ENCODE measurements at places on chromosomes 12 and 14. TPM values are rescaled to one million over a fixed set of nuclear protein-coding genes. Genes with fewer than 3 reads are reported as not detected.

The CMTM5 gene
- not detected for polyA plus RNA-seq

GRCh38 chr12:128449146-128449894 is 182.3 kb downstream of the TMEM132C start:
- DNase-seq = peak; percentile 5

DNA sequence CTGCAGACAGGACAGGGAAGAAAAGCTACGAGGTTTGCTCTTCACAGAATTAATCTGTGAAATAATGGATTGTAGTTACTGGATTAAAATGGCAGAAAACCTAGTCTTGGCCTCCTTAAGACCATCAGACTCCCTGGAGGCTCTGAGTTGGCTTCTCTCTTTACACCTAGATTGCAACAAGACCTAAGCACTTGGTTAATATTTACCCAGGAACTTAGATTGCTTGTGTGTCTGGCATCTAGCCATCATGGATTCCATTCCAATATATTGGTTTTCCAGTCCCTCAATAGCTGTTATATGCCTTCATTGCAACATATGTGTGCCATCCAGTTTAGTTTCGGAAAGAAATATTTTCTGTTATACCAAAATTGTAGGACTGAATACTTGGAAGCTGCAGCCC is 1.9 kb upstream of the GTF2A1 start:
- DNase-seq = no peak

The COA8 gene
- polyA plus RNA-seq = 18.1 TPM

The ACSM4 gene
- polyA plus RNA-seq = not detected

The TCL1A gene
- not detected for polyA plus RNA-seq

DNA sequence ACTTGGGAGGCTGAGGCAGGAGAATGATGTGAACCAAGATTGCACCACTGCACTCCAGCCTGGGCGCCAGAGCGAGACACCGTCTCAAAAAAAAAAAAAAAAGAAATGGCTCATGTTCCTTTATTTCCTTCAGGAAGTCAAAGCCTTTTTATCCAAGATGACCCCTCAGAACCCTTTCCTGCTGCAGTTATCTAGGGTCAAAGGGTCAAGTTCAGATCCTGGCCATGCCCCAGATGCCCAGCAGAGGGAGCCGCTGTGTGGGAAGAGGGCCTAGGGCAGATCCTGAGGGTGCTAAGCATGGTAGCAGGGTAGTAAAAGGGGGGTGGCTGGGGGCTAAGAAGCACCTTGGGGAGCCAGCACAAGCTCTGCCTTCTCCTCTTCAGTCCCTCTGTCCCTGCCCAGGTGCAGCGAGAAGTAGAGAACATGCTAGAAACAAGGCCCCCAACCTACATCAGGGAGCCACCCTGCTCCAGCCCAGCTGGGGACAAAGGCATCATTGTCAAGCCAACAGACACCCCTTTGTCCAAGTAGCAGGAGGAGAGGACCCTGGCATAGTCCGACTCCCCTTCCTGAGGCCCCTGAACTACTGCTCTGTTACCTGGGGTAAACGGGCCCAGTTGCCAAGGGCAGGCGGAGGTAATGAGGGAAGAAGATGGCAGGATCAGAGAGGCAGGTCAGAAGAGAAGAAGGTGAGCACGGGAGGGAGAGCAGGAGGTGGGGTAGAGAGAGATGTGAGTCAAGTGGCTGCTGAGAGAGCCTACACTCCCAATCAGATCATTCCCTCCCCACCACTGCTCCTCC is 6.5 kb downstream of the NFE2 start:
- DNase-seq = no peak

DNA sequence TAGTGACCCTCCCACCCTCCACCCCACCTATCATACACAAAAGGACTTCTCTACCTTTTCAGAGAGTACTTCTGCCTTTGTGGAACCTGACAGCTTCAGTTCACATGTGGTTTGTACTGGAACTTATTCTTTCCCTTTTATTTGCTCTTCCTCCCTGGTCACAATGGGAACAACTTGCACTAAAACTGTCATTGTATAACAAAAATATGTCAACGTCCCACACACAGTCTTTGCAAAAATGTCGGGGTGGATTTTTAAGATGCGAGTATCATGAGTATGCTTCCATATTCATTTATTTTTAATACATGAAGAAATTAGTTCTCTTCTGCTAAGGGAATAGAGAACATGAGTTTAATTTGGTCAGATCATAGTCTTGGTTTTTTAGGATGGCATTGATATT is 45.6 kb upstream of the NELL2 start:
- DNase-seq = no peak

DNA sequence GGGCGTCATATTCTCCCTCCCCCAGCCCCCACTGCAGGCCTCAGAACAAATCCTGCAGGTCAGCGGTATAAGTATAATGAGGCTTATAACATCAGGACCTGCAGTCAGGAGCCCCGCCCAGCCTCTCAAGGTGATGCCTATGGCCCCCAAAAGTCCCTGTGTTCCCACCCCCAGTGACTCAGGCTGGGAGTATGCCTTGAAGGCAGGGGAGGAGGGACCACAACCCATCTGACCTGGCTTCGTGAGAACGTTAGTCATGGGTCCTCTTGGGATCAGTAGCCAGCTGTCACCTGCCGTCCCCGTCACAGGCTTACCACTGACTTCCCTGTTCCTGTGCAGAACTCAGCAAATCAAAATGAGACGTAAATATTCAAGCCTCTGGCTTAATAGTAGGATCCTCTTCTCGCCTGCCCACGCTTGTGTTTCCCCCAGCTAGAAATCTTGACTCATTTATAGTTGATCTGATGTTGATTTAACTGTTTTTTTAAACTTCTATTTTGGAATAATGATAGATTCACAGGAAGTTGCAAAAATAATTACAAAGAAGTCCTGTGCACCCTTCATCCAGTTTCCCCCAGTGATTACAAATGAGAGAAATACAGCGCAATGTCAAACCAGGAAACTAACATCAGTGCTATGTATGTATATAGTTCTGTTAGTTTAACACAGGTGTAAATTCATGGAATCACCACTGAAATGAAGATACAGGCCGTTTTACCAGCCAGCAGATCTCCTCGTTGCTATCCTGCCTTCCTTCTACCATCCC is 107.5 kb downstream of the ADGRD1 start:
- no peak for DNase-seq

DNA sequence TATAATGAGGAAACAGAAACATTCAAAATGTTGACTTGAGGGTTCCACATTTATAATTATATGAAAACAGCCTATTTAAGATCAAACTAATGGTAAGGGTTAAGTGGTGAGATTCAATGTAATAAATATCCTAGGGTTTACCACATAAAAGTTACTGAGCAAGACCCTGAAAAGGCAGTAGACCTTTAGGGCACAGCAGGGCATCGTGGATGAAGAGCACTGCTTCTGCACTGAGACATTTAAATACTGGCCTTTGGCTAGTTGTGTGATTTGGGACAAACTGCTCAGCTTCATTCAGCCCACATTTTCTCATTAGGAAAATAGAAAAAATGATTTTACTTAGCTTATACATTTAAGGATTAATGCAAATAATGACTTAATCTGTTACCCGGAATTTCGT is 42.0 kb downstream of the CNTN1 start:
- no peak for DNase-seq

The CLEC2A gene
- polyA plus RNA-seq = not detected

GRCh38 chr14:103871596-103872480 is 24.5 kb upstream of the PPP1R13B start:
- DNase-seq = no peak

GRCh38 chr12:1576410-1577241 is 17.8 kb downstream of the FBXL14 start:
- DNase-seq = no peak

The P2RX7 gene
- polyA plus RNA-seq = 0.26 TPM

DNA sequence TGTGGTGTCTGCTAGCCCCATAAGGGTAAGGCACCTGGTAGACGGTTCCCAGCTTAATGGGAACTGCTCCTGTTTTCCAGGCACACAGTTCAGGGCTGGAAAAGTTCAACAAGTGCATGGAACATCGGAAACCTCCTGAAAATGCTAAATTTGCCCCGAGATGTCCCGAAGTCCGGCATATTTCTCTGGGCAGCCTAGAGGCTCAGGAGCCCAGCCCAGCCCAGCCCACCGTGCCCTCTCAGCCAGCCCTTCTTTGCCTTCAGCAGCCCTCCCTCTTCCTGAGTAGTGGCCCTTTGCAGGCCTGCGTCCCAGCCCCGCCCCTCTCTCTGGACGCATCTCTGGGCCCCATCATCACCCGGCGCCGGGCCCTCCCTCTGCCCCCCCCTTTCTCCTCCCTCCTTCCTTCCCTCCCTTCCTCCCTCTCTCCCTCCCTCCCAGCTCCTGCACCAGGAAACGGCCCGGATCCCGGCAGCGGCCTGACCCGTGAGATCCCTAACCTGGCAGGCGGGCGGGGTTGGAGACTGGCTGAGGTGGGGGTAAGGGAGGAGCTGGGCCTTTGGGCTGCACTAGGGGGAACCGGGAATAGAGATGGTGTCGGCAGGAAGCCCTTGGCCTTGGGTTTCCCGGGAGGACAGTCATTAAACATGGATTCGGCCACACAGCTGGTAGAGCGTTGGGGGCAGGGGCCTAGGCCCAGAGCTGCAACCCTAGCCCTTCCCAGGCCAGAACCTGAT is at the start of gene BCL2L2:
Gene BCL2L2, plus strand, starts transcription at position 422 of the 734 bp plus-strand sequence. CDS start 935 bp downstream, outside the sequence.
- DNase-seq = peak; percentile 89

- peak; percentile 81 for DNase-seq
Measured at GRCh38 chr12:124938587-124938986, 24.1 kb upstream of the UBC start.

DNA sequence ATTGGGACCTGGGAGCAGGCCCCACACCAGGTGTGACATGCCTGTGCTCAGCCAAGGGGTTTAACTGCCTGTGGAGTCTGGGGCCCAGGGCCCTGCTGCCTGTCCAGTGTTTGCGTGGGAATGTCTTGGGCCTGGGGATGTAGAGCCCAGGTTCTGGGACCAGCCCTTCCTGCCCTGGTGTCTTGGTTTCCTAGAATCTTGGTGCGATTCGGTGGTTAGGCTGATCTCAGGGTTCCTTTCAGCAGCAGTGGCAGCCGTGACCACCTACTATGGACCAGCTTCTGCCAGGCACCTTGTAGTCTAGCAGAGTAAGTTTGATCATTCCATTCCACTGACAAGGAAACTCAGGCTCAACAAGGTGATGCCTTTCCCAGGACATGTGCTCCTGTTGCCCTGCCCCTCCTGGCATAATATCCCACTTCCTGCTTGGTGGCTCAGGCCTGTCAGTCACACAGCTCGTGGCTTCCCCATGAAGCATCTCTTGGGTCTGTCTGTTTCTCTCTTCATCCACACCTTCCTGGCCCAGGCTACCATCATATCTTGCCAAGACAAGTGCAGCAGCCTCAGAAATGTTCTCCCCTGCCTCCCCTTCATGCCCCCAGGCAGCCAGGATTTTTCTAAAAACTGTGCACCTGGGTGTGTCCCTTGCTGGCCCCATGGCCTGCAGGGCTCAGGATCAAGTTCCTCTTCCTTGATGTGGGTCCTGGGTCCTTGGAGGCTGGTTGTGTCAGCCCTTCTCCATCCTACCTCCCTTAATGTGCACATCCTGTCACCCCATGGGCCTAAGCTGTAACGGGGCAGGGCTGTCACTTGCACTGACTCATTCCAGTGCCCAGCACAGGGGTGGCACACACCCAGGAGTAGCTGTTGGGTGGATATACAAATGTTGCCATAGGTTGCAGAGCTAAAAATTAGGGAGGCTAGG is 101.6 kb downstream of the SLC25A47 start:
- no peak for DNase-seq

The EGLN3 gene
- 8.0 TPM for polyA plus RNA-seq

DNA sequence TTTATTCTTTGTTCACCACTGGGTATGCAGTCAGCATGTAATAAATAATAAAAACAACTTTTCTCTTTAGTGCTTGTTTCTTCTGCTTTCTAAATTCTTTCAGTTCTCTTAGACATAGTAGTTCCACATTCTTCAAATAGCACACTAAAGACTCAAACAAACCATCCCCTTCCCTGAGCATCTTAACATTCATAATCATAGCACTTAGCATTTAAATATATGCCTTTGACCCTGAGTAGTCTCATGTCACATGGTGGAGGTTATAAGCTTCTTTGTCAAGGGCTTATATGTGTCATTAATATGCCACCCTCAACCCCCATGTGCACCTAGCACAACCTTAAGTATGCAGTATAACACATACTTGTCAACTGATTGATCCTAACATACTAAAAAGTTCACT is 212.7 kb downstream of the PHLDA1 start:
- DNase-seq = no peak

- DNase-seq = peak; percentile 30
Measured at GRCh38 chr12:93571925-93572711, at the start of gene SOCS2. Gene SOCS2 (plus strand): TSS chr12:93572675. CDS start chr12:93572898, 223 bp downstream.

GRCh38 chr14:91516663-91517388 is 6.7 kb upstream of the PPP4R3A start:
- DNase-seq = no peak

Data from mammary epithelial cell (primary cell).